A549 treated with Hydrocortisone at 1 μM for 4 hours (cell line): ENCODE measurements at places on chromosomes 6 and 20. TPM values are rescaled to one million over a fixed set of nuclear protein-coding genes. Genes with fewer than 3 reads are reported as not detected.

LTA gene
- 0.07 to 0.31 TPM (median 0.13 TPM) in 3 of 5 replicates, not detected in the others for total RNA-seq

RAET1L gene
- total RNA-seq: 0.15 to 0.61 TPM (median 0.35 TPM) in 5 replicates

GDAP1L1 gene
- 0.16 TPM in 1 of 5 replicates, not detected in the others for total RNA-seq

SIRPG gene
- total RNA-seq: not detected in 5 replicates

TMEM151B gene
- total RNA-seq: 0.03 to 0.15 TPM (median 0.07 TPM) in 5 replicates

FAM135A gene
- 10.1 to 16.0 TPM (median 13.2 TPM) in 5 replicates for total RNA-seq

EYA2 gene
- 2.0 to 2.6 TPM (median 2.4 TPM) in 5 replicates for total RNA-seq

HRH3 gene
- not detected in 5 replicates for total RNA-seq

VGLL2 gene
- not detected in 5 replicates for total RNA-seq

FLRT3 gene
- total RNA-seq: 1.9 to 3.7 TPM (median 2.0 TPM) in 5 replicates
